SW 1271 (cell line): ENCODE measurements at places on chromosomes 16 and 17.

- no peak for DNase-seq
Measured at GRCh38 chr17:58327363-58328194, 1.0 kb downstream of the TSPOAP1 start.

DNA sequence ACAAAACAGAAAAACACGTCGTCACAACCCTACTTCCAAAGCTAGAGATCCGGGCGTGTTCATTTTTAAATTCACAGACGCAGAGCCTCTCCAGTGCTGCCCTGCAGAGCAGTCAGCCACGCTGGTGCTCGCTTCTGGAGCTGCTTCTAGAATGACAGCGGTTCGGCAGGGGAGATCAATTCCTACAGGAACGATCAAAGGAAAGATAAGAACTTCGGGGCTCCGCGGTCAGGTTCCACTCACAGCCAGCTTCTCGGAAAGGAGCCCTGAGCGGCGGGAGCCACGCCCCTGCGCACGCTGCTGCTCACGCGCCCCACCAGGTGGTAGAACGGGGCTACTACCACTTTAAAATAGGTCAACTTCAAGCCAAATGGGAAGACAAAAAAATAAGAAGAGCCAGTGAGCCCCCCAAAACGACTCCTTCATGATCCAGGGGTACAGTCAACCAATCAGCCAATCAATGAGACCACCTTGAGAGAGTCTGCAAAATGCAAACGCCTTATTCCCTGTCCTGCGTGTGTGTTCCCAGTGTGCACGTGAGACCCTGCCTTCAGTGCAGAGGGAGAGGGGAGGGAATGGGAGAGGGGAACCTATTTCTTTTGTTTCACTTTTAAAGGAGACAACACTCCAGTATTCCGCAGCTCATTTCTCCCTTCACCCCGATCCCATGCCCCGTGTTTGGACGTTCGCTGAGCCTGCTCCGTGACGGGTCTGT lies 209.7 kb downstream of the RBFOX3 start:
- peak; percentile 35 for DNase-seq

DNA sequence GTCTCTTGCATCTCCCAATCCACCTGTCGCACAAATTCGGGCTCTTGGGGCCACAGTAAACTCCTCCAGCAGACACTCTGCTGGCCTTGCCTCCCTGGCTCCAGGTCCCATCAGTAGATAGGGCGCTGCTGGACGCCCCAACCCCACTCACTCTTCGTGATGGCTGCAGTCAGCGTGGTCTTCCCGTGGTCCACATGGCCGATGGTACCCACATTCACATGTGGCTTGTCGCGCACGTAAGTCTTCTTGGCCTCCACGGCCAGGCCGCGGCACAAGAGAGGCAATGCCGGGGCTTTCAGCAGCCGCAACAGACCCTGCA lies 428 bp downstream of the TUFM start:
- DNase-seq: no peak

DNA sequence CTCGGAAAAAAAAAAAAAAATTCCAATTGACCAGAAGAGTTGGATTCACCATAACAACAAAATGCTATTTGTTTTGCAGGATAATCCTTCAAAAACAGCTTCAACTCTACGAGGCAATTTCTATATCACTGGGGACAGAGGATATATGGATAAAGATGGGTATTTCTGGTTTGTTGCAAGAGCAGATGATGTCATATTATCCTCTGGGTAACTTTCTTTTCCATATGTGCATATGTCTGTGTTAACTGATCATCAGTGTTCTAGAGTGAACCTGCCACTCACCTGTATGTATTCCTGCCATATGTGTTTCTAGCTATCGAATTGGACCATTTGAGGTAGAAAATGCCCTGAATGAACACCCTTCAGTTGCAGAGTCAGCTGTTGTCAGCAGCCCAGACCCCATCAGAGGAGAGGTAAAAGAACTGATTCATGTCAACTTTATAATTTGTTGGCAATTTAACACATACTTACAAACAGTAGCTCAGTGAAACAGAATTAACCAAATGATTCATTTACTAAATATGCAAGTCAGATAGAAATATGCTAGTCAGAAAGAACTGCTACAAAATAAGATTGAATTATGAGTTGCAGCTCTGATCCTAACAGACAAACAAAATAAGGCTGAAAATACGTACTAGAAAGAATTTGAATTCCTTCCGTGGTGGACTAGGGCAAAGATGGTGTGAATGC lies 14.2 kb downstream of the ERI2 start:
- no peak for DNase-seq

DNA sequence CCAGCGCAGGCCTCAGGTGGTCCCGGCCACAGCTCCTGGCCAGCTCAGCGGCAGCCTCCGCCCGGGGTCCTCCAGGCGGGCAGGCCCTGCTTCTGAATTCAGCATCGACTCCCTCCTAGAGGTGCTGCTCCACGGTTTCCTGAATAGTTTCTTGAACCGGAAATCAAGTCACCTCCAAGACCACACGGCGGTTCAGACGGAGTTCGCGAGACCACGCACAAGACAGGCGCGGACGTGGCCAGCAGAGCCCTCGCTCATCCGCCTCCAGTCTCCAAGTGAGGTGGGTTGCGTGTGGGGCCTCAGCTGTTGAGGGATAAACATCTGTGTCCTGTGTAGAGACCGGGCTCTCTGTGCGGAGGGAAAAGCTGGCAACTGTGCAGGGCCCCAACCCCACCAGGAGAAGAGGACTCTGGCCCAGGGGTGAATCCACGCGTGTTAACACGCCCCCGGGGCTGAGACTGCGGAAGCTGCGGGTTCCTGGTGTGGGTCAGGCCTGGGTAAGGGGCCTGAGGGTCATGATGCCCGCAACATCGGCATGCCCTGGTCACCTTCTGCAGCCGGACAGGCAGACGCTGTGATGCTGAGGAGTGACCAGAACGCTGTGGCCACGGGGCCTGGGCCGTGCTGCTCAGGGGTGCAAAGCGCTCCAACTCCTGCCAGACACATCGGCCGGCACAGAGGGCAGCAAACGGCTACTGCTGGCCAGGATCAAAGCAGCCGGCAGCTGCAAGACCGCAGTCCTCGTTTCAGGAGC lies 55.0 kb upstream of the METRNL start:
- no peak for DNase-seq

DNA sequence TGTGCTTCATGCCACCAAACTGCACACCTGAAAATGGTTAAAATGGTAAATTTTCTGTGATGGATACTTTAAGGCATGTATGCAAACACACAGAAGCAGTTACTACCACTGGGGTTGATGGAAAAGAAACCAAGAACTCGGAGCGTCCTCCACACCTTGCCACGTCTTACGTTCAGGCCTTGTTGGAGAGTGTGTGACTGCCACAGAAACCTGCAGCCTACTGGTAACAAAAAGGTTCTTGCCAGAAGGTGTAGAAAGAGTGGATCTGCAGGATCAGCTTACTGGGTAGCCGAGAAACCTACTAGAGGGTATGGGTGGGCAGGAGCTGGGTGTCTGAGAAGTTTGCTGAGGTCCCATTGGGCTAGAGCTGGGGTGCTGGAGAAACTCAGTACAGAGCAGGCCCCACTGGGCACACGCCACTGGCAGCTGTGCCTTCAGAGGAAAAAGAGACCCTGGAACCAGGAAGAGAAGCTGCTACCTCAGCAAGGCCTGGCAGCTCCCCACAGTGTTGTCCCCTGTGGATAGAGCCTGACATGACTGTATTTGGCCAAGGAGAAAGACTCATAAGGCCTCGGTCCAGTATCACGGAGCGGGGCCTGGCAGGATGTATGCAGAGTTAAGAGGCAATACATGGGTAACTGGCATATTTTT lies 204.6 kb downstream of the SEC14L1 start:
- DNase-seq: no peak

DNA sequence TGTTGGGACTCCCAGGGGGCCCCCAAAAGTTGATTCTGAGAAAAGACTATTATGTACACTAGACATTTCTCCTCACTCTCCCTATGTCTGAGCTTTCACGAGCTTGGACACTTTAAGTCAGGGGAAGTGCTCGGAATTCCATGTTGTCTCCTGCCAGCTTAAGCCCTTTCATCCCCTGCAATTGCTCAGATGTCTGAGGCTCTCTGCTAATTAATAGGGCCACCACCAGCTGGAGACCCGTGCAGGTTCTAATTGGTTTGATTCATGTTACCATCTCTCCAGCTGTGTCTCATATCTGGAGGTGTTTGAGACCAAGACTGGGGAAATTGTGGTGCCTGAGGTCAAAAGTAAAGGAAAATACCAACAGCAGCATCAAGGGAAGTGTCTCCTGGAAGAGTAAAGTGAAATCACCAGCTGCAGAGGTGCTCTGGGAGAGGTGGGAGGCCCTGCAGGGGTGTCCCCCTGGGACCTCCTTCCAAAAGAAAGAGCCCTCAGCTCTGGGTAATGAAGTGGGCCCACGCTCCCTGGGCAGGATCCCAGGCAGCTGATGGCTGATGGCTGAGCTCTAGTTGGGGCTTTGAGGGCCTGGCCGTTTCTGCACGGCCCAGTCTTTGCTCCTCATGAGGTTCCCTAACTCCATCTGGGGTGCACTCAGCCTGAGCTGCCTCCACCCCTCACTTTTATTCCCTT lies 5.8 kb upstream of the UTS2R start:
- DNase-seq: no peak
